Activated T-helper 1 cell treated with anti-CD3 and anti-CD28 coated beads, Interleukin-2, amount 50 U/mL, for 16 hours (primary cell): ENCODE measurements at places on chromosomes 12 and 14.
A peak's percentile ranks its signal among the peaks of the same experiment; 100 is the strongest.

GRCh38 chr12:13288501-13288900 lies 92.0 kb downstream of the EMP1 start:
- no peak for DNase-seq

DNA sequence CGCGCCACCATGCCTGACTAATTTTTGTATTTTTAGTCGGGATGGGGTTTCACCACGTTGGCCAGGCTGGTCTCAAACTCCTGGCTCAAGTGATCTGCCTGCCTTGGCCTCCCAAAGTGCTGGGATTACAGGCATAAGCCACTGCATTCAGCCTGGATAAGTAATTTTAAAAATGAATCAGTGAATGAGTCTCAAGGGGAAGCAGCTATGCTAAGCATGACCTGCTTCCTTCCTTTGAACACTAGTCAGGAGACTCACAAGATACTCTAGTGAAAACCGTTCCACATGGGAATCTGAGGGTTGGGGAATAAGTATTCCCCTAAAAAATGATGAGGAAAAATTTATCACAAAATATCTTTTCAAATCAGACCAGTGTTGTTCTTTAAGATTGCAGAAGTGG lies 10.7 kb upstream of the FAM234B start:
- no peak for DNase-seq

DNA sequence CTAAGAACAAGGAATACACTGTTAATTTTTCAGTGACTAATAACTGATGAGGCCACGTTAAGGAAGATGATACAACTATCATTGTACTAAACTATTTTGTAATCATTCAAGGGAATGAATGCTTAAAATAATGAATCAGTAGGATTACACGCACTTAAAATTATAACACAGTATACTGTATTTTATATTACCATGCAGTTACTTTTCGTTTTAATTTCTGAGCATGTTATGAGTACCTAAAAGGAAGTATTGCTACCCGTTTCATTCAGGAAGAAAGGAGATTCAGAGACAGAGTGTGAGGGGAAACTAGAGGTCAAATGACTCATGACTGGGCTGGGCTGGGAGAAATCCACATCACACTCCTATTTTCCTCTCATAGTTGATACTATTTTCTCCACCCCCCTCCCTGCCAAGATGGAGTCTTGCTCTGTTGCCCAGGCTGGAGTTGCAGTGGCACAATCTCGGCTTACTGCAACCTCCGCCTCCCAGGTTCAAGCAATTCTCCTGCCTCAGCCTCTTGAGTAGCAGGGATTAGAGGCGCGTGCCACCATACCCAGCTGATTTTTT lies 202.0 kb downstream of the PPM1H start:
- DNase-seq: no peak

GRCh38 chr12:19288603-19289244 lies 150.6 kb upstream of the AEBP2 start:
- DNase-seq: no peak

- no peak for DNase-seq
Observed at GRCh38 chr14:95318399-95319311, 1.1 kb downstream of the CLMN start.

- peak; percentile 27 for DNase-seq
Observed at GRCh38 chr12:53102883-53103807, at the start of gene SOAT2. SOAT2 (plus strand) TSS chr12:53103486; CDS start chr12:53103578, 92 bp downstream.

DNA sequence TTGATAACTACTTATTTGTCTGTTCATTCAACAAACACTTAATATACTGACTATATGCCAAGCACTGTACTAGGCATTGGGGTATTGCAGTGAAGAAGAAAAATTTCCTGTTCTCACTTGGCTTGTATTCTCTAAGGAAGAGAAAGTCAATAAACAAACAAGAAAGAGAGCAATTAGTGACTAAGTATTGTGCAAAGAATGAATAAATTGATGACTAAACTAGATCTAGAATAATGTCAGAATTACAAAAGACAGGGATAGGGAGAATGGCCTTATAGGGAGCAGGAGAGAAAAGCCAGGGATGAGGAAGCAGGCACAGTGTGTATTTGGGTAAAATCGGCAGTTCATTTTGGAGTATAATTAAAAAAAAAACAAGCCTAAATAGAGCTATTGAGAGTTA lies 4.2 kb upstream of the LIN7A start:
- no peak for DNase-seq

DNA sequence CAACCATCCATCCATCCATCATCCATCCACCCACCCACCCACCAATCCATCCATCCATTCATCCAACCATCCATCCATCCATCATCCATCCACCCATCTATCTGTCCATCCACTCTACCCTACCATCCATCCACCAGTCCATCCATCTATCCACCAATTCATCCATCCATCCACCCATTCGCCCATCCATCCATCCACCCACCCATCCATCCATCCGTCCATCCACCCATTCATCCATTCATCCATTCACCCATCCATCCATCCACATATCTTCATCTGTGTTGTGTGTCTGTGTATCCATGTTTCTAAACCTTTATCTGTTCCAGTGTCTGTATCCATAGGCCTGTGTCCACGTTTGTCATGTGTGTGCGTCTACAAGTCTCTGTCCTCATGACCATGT lies 9.9 kb downstream of the HNF1A start:
- DNase-seq: no peak

- no peak for DNase-seq
Observed at GRCh38 chr12:50220363-50220995, 53.3 kb upstream of the CERS5 start.

DNA sequence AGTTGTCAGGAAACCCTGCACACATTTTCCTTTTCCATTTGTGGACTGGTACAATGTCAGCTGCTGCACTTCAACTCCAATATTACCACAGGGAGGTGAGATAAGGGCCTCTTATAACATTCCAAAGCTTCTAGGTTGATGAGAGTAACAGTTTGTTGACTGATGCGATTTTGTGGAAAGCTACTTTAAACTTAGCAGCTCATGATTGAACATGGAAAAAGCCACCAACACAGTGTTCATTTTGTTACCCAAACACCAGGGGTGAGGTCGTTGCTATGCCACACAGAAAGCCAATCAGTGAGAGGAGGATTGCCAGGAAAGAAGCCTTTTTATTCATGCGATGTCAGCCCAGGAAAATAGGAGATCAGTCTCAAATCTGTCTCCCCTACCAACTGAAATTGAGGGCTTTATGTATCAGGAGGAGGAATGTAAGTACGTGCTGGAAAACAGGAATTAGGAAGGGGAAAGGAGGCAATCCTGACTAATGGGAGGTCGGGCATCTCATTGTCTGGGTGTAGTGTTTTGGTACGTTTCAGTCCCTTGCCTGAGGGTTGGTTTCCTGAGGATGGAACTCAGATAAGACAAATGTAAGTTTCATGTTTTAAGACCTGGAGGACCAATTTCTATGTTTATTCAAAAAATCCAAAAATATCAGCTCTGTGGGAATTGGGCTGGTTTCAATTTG lies 92.7 kb upstream of the PLEKHA5 start:
- DNase-seq: no peak
